ENCODE measurements at places on chromosomes 11 and 22.

GRCh38 chr11:130510407-130511006 lies 62.1 kb downstream of the ADAMTS15 start:
- no peak for DNase-seq

DNA sequence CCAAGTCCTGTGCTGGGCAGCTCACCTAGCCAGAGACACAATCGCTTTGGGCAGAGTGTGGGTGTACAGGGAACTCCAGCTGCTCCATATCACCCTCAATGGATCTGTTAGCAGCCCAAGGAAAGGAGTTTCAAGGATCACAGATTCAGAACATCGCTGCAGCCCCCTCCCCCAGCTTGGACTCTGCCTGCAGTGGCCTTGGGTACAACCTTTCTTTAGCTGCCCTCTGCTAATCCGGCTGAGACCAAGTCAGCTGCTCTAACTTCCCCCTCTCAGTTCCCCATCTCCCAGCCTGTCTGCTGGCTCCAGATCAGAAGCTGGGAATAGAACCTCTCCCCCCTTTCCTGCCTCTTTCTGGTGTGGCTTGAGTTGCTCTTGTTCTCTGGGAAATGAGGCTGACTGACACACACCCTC lies 1.3 kb downstream of the TMEM86A start:
- no peak for DNase-seq

GRCh38 chr22:17476838-17477237 lies 86.5 kb upstream of the SLC25A18 start:
- DNase-seq, result no peak

- DNase-seq, result no peak
These were observed 356.1 kb downstream of the RAB38 start for GRCh38 chr11:87819151-87819550.

- DNase-seq, result no peak
These were observed 2.7 kb downstream of the MB start for GRCh38 chr22:35614404-35614803.

GRCh38 chr11:29319210-29319609 lies 697.6 kb downstream of the KCNA4 start:
- no peak for DNase-seq

DNA sequence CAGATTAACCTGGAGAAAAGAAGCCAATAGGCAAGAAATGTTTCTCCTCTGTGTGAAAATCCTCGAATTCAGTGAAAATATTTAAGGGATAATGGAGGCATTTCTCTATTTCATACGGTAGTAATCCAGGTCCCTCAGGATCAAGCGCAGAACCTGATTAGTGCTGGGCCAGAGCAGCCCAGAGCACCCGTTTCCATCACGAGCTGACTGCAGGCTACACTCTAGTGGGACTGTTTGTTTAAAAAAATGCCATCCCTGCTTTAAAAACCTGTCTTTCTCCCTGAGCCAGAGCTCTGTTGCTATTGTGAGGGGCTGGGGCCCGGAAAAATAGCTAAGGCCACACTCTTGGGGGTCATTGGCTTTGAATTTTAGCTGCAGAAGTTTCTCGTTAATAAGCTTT lies 223.2 kb upstream of the E2F8 start:
- DNase-seq, result no peak

DNA sequence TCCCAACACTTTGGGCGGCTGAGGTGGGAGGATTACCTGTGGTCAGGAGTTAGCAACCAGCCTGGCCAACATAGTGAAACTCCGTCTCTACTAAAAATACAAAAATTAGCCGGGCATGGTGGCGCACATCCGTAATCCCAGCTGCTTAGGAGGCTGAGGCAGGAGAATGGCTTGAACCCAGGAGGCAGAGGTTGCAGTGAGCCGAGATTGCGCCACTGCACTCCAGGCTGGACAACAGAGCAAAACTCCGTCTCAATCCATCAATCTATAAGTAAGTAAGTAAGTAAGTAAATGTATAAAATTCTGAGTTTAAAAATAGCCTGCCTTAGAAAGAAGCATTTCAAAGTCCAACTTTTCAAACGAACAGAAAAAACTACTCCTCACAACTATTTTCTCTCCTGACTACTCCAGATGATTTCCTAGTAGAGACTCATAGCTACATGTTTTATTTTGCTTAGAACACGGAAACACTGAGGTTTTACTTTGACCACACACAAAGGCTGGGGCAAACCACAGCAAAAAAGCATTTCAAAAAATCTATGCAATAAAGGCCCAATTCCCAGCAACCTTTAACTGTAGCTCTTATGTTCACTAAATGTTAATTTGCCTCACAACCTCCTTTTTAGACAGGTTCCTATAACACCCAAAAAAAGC lies 16.3 kb downstream of the SPTY2D1 start:
- DNase-seq, result no peak

DNA sequence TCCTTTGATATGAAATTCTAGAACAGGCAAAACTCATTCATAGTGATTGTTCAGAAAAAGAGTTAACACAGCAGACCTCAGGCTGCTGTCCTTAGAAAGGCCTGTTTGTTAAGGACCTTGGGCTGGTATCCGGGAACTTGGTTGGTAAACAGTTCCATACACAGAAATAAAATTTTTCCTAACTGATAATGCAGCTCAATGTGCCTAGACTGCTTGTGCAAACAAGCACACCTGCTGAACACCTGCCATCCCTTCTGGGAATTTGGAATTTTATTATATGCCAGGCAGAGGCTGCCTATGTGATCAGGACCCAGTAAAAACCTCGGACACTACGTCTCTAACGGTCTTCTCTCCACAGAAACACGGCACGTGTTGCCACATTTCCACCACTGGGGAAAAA lies 11.5 kb downstream of the THAP12 start:
- DNase-seq, result no peak

DNA sequence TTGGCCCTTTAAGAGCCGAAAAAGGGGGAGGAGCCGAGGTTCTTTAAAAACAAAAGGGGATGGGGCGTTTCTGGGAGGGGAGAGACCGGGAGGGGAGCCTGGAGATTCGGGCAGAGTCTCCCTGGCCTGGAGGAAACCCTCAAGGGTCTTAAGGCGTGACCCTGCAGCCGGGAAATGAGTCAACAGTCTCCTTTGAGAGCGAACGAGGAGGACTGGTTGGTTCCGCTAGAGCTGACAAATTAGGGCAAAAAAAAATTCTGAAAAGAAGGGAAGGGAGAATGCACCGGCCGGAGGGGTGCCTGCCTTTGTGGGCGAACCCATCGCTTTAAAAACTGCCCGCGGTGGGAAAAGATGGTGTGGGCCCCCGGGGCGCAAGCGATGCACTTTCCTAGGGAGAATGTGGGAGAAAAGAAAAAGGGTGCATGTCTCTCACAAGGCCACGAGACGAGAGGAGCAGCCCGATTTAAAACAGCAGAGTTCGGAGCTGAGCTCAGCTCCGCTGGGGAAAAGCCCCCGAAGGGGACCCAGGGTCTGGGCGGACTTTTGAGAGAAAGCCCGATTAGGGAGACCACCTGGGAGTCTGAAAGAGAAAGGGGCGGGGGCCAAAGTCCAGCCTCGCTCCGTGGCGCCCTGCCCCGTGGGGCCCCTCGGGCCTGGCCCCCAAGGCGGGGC lies 874 bp downstream of the ZFTA start:
- DNase-seq, result no peak

DNA sequence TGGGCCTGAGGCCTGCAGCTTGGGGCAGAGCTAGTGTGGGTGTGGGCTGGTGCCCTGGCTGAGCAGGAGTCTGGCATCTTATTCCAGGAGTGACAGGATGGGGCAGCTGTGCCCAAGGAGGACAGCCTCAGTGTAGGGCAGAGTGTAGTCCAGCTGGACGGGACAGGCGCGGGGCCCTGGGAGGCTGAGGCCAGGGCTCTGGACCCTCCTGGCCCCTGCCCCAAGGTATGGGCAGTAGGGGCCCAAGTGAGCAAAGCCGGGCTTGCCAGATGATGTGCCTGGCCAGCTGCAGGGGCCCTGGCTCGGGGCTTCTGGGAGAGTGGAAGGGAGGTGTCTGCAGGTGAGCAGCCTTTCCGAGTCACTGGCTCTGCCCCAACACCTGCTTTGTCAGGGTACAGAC lies 1190.9 kb downstream of the BRD1 start:
- no peak for DNase-seq

- no peak for DNase-seq
These were observed 47.3 kb downstream of the TENM4 start for GRCh38 chr11:79393362-79394043.

GRCh38 chr11:64880240-64881001 lies 2.0 kb upstream of the EHD1 start:
- DNase-seq, result no peak

- no peak for DNase-seq
These were observed 3.7 kb downstream of the ALX4 start for GRCh38 chr11:44306052-44306917.

- DNase-seq, result no peak
These were observed 28.8 kb downstream of the SLN start for GRCh38 chr11:107683061-107683460.

GRCh38 chr22:44876921-44877320 lies 124.5 kb downstream of the ARHGAP8 start:
- no peak for DNase-seq

DNA sequence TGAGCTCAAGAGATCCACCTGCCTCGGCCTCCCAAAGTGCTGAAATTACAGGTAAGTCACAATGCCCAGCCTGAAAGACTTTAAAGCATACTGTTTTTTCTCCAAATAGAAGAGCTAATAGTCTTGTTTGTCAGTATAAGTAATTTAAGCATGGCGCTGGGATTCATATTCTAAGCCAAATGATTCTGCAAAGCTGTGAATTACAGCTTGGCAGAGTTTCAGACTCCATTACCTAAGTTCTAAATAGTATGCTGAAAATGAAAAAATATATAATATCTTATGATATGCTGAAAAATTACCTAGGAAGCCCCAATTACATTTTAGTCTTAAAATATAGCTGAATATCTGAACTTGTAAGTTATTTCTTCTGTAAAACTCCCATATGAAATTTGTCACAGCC lies 39.3 kb downstream of the MRE11 start:
- DNase-seq, result no peak

DNA sequence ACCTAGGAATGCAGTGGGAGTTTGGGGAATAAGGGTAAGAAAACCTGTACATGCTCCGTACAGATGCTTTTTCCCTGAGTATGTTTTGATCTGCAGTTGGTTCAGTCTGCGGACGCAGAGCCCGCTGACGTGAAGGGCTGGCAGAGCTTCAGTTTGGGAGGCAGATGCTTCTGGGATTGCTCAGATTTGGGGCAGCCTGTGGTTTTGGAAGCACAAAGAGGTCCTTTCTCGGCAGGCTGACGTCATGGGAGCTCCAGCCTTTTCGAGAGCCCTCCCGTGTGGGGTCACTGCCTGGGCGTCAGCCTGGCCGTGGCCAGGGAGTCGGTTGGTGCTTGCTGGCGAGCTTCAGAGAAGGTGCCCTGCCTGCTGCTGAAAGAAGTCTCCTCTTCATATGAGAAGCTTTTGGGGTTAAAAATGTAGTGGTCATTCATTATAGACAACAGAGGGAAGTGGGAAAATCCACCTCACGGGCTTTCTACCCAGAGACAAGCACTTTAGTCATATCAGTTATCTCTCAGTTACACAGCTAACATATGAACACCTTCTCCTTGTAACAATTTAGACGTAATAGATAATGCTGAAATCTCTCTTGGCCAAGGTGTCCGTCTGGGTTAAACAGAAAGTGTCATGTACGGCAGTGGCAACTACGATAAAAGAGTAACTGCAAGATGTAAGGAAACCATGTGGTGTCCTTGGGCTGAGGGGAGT lies 26.8 kb downstream of the TPCN2 start:
- no peak for DNase-seq

- no peak for DNase-seq
These were observed 11.9 kb downstream of the CTR9 start for GRCh38 chr11:10762913-10763421.

GRCh38 chr11:61963282-61964057 lies 4.0 kb downstream of the FTH1 start:
- DNase-seq, result no peak

GRCh38 chr11:132111838-132112237 lies 741.4 kb downstream of the NTM start:
- DNase-seq, result no peak

DNA sequence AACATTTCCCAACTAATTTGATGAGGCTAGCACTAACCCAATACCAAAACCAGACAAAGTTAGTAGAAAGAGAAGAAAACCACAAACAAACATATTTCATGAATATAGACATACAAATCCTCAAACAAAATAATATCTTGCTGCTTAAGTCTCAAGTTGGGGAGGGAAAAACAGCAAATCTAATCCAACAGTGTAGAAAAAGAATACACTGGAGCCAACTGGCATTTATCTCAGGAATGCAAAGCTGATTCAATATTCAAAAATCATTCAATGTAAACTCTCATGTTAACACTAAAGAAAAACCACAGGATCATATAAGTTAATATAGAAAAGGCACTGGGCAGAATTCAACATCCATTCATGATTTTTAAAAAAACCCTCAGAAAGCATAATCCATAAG lies 18.2 kb downstream of the GNB1L start:
- no peak for DNase-seq

- no peak for DNase-seq
These were observed 3.5 kb upstream of the AMPD3 start for GRCh38 chr11:10451426-10452116.

- no peak for DNase-seq
These were observed 27.7 kb upstream of the MUC5B start for GRCh38 chr11:1194977-1195681.

DNA sequence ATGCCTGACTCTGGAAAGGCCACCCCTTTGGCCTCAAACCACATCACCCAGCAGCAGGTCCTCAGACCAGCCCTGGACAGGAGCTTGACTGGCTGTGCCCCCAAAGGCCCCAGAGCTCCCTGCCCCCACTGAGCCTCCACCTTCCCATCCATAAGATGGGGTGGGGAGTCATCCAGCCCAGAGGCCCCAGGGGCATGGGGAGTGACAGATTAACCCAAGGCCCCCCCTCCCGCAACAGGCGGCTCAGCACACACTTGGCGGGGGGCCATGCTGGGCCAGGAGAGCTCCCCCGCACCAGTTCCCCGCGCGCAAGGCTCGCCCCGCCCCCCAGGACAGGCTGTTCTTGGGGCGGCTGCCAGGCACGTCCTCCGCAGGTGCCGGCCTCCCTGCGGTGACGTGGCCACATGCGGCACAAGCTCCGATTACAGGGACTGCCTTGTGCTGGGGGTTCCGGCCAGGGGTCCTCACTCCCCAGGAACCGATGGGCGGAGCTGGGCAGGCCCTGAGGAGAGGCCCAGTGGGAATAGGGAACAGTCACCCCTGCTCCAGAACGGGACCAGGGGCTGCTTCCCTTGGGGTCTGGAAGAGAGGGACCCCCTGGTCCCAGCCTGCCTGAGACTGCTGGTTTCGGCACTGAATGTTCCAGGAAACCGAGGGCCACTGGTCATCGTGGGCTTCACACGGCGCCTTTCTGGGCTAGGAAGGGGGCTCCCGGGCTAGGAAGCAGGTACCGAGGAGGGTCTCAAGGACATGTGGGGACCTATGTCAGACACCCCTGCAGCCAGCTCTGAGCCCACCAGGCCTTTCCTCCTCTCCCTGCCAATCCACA lies 5.1 kb upstream of the CDKN1C start:
- no peak for DNase-seq
